ENCODE measurements at places on chromosomes 3 and 15. TPM values are rescaled to one million over a fixed set of nuclear protein-coding genes. Genes with fewer than 3 reads are reported as not detected.

SNURF gene
- total RNA-seq, result 12.1 TPM

CLEC3B gene
- 0.43 TPM for total RNA-seq

XCR1 gene
- total RNA-seq, result not detected

LINGO1 gene
- not detected for total RNA-seq

PDZRN3 gene
- total RNA-seq, result 32.5 TPM

GRM2 gene
- total RNA-seq, result not detected

Measured in fibroblast of villous mesenchyme (primary cell).